ENCODE measurements at places on chromosomes 7 and 10. TPM values are rescaled to one million over a fixed set of nuclear protein-coding genes. Genes with fewer than 3 reads are reported as not detected.
A peak's percentile ranks its signal among the peaks of the same experiment; 100 is the strongest.

The ELAPOR2 gene
- 3.1 TPM for total RNA-seq

The MOGAT3 gene
- not detected for total RNA-seq

The CTNNA3 gene
- 0.57 TPM for total RNA-seq

The REPIN1 gene
- 45.1 TPM for total RNA-seq

The CCDC71L gene
- 9.5 TPM for total RNA-seq

The WIPF3 gene
- not detected for total RNA-seq

The ABLIM1 gene
- total RNA-seq, result 161 TPM

The VSTM2A gene
- not detected for total RNA-seq

The PEX1 gene
- total RNA-seq, result 18.9 TPM

The WEE2 gene
- total RNA-seq, result not detected

- H3K27ac ChIP-seq, result no peak overlapping the region
- peaks cover 75% of the 10 kb centered on the region for H3K27me3 ChIP-seq
- H3K36me3 ChIP-seq, result no peaks in the 10 kb centered on the region
- H3K4me3 ChIP-seq, result no peak overlapping the region
- peaks cover 5% of the 10 kb centered on the region for H3K4me1 ChIP-seq
Measured at GRCh38 chr7:137846549-137846826, 286 bp downstream of the DGKI start.

DNA sequence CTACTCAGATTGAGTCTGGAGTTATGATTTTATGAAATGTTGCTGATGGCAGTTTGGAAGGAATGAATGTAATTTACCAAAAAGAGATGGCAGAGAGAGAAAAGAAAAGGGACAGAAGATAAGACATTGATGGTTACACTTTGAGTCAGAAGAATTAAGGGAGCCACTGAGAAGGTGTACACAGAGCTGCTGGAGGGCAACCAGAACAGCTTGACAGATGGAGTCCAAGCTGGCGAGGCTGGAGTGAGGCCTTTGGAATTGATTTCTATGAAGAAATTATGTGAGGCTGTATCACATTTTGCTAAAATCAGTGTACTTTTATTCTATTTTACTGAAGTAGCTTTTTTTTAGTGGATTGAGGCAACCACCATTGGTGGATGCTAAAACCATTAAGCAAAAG is 740.5 kb downstream of the REEP3 start:
- no peak overlapping the region for H3K27ac ChIP-seq
- H3K4me3 ChIP-seq, result no peak overlapping the region
- H3K36me3 ChIP-seq, result no peaks in the 10 kb centered on the region
- no peak for DNase-seq

GRCh38 chr7:121515630-121516401 is 119.7 kb upstream of the FAM3C start:
- peaks cover 2% of the 10 kb centered on the region for H3K27me3 ChIP-seq
- peaks cover 2% of the 10 kb centered on the region for H3K36me3 ChIP-seq
- peaks cover 8% of the 10 kb centered on the region for H3K4me1 ChIP-seq
- no peak overlapping the region for H3K27ac ChIP-seq
- no peak overlapping the region for H3K4me3 ChIP-seq

GRCh38 chr7:66960192-66960591 is 35.2 kb downstream of the SBDS start:
- DNase-seq, result no peak
- no peaks in the 10 kb centered on the region for H3K4me1 ChIP-seq
- peaks cover 28% of the 10 kb centered on the region for H3K36me3 ChIP-seq
- no peak overlapping the region for H3K27ac ChIP-seq
- no peak overlapping the region for H3K4me3 ChIP-seq

DNA sequence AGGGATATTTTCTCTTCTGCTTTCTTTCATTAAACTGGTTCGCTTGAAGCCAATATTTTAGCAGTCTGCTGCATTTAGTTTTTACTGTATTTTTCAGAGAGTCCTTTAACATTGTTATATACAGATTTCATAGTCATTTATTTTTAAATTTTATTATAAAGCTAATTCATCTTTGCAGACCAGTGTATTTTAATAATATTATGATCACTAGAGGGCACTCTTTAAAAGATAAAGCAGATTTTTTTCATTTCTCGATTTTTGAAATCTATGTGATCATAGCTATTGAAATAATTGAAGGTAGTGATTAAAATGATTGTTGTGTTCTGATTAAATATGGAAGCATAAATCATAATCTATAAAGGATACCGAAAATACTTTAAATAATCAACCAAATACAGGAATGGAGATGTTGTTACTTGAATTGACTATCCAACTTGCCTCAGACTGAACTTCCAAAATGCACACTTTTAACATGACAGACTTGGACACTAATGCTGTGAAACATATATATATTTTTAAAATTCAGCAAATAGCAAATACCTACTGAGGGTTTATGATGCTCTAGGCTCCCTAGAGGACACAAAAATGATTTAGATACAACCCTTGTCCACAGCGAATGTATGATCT is 35.2 kb downstream of the ST7 start:
- peaks cover 2% of the 10 kb centered on the region for H3K27me3 ChIP-seq
- H3K27ac ChIP-seq, result no peak overlapping the region
- no peak for DNase-seq

GRCh38 chr7:31000779-31001178 is 37.0 kb downstream of the GHRHR start:
- no peak overlapping the region for H3K4me3 ChIP-seq
- H3K4me1 ChIP-seq, result no peaks in the 10 kb centered on the region
- no peaks in the 10 kb centered on the region for H3K36me3 ChIP-seq

GRCh38 chr7:50834679-50835078 is 52.0 kb upstream of the GRB10 start:
- DNase-seq, result no peak
- no peak overlapping the region for H3K4me3 ChIP-seq
- peaks cover 41% of the 10 kb centered on the region for H3K27me3 ChIP-seq
- H3K27ac ChIP-seq, result no peak overlapping the region

- DNase-seq, result no peak
- no peak overlapping the region for H3K4me3 ChIP-seq
- H3K27ac ChIP-seq, result no peak overlapping the region
- H3K4me1 ChIP-seq, result no peaks in the 10 kb centered on the region
- no peaks in the 10 kb centered on the region for H3K36me3 ChIP-seq
- peaks cover 21% of the 10 kb centered on the region for H3K27me3 ChIP-seq
Measured at GRCh38 chr7:47538846-47539311, 43.0 kb downstream of the TNS3 start.

- H3K4me3 ChIP-seq, result no peak overlapping the region
- no peak for DNase-seq
- no peak overlapping the region for H3K27ac ChIP-seq
- no peaks in the 10 kb centered on the region for H3K36me3 ChIP-seq
- no peaks in the 10 kb centered on the region for H3K27me3 ChIP-seq
Measured at GRCh38 chr7:115435178-115435577, 513.3 kb downstream of the MDFIC start.

DNA sequence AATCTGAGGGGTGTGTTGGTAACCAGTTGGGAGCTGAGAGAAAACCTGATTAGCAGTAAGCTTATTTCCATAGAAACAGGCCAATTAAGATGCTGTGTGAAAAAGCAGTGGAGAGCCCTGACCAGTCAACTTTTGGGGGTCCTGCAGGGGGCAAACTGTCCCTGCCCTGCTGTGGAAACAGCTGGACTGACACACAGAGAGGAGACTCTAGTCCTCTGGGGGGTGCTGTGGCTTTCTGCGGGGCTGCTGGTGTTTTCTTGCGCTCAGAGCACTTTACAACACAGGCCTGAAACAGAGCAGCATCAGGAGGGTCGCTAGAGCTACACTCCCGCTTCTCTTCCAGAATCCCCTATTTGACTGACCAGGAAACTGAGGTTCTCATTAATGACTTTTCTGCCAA is 546.9 kb upstream of the GALNT17 start:
- DNase-seq, result no peak
- no peaks in the 10 kb centered on the region for H3K27me3 ChIP-seq
- H3K36me3 ChIP-seq, result no peaks in the 10 kb centered on the region
- H3K4me1 ChIP-seq, result no peaks in the 10 kb centered on the region
- H3K27ac ChIP-seq, result no peak overlapping the region

GRCh38 chr7:152521420-152522337 is 85.9 kb upstream of the KMT2C start:
- no peaks in the 10 kb centered on the region for H3K36me3 ChIP-seq
- no peaks in the 10 kb centered on the region for H3K27me3 ChIP-seq
- no peak for DNase-seq
- H3K4me1 ChIP-seq, result no peaks in the 10 kb centered on the region
- no peak overlapping the region for H3K4me3 ChIP-seq

DNA sequence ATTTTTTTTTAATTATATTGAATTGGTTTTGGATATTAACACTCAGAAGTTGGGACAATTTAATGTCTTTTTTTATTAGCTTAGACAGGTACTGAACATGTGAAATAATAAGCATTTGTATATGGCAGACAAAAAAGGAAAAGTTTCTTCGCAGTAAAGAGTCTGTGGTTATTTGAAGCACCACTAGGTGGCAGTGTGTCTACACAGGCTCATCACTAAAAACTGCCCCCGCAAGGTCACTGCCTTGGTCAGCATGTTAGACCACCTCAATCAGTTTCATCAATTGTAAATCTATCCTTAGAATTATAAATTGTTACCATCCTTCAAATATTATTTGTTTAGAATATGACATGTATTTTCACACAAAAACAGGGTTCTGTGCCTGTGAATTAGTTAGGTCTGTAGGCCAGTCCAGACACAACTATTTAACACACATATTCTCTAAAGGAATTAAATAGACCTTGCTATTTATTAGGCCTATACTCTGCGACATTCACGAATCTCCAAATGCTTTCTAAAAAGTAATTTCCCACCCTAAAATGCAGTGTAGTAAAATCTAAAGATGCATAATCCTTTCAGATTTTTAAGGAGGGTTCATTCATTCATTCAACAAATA is 17.0 kb downstream of the PNLIPRP3 start:
- no peak overlapping the region for H3K4me3 ChIP-seq
- DNase-seq, result peak; percentile 23
- no peaks in the 10 kb centered on the region for H3K36me3 ChIP-seq
- H3K27ac ChIP-seq, result no peak overlapping the region

DNA sequence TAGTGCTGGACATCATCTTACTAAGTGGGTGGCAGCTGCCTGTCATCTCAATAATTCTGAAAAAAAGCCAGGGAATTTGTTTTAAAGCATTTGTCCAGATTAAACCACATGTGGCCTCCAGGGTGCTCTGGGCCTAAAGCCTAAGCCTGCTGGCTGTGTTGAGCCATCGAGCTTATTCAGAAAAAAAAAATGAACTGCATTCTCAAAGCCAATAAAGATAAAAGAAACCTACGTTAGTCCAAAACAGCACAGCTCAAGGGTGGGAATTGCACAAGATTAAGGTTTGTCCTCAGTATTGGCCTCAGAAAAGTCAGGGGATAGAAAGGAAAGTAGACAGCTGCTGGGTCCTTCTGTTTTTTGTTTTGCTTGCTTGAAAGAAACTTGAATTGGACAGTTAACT is 22.6 kb upstream of the PRTFDC1 start:
- DNase-seq, result no peak
- peaks cover 3% of the 10 kb centered on the region for H3K27me3 ChIP-seq
- no peaks in the 10 kb centered on the region for H3K36me3 ChIP-seq
- H3K4me3 ChIP-seq, result no peak overlapping the region
- peaks cover 3% of the 10 kb centered on the region for H3K4me1 ChIP-seq

GRCh38 chr7:471191-471865 is 48.3 kb downstream of the PDGFA start:
- H3K27ac ChIP-seq, result no peak overlapping the region
- no peaks in the 10 kb centered on the region for H3K27me3 ChIP-seq
- H3K4me1 ChIP-seq, result peaks cover 4% of the 10 kb centered on the region
- DNase-seq, result no peak

DNA sequence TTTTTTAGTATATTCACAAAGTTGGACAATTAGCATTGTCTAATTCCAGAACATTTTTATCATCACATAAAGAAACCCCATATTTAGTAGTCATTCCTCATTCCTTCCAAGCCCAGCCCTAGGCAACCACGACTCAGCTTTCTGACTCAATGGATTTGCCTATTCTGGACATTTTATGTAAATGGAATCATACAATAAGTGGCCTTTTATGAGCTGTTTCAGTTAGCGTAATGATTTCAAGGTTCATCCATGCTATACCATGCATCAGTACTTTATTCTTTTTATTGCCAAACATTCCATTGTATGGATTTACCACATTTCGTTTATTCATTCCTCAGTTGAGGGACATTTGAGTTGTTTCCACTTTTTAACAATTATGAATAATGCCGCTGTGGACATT is 249.2 kb downstream of the DYNC1I1 start:
- H3K27ac ChIP-seq, result no peak overlapping the region
- no peaks in the 10 kb centered on the region for H3K36me3 ChIP-seq
- H3K27me3 ChIP-seq, result peaks cover 8% of the 10 kb centered on the region
- H3K4me3 ChIP-seq, result no peak overlapping the region
- no peak for DNase-seq

GRCh38 chr7:154977250-154977649 is 25.7 kb downstream of the PAXIP1 start:
- no peaks in the 10 kb centered on the region for H3K27me3 ChIP-seq
- no peak for DNase-seq
- no peak overlapping the region for H3K4me3 ChIP-seq

GRCh38 chr7:4151524-4151923 is 530.6 kb upstream of the FOXK1 start:
- no peaks in the 10 kb centered on the region for H3K4me1 ChIP-seq
- no peak overlapping the region for H3K27ac ChIP-seq
- no peak overlapping the region for H3K4me3 ChIP-seq
- H3K27me3 ChIP-seq, result no peaks in the 10 kb centered on the region

GRCh38 chr7:51129527-51130472 is 186.8 kb downstream of the COBL start:
- H3K4me1 ChIP-seq, result no peaks in the 10 kb centered on the region
- H3K36me3 ChIP-seq, result no peaks in the 10 kb centered on the region
- no peak for DNase-seq
- no peaks in the 10 kb centered on the region for H3K27me3 ChIP-seq

DNA sequence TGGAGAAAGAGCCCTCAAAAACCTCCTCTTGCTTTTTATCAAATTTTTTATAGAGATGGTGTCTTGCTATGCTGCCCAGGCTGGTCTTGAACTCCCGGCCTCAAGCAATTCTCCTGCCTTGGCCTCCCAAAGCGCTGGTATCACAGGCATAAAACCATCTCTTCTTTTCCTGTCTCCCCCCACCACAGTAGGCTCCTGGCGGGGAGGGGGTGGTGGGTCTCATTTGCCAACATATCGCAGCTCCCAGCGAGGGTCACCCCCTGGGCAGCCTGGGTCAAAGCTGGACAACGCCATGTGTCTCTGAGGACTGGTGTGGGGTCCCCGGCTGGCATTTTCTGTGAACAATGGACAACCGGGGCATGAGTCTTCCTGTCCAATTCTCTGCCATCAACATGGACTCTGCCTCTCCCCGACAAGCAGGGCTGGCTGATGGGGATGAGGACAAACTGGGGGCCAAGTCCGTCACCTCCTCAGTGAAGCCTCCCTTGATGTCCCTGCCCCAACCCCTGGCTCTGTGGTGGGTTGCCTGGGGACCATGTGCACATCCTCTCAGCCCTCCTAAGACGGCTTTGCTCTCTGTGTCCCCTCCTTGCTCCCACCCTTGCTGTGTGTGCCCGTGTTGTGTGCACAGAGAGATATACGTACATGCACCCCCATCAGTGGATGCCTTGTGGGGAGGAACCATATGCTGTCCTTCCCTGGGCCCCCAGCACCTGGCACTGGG is 86.4 kb upstream of the GNA12 start:
- no peak for DNase-seq
- H3K4me3 ChIP-seq, result no peak overlapping the region
- H3K36me3 ChIP-seq, result peaks cover 66% of the 10 kb centered on the region
- H3K27ac ChIP-seq, result no peak overlapping the region
- no peaks in the 10 kb centered on the region for H3K27me3 ChIP-seq
